Fibroblast of skin of left biceps (primary cell): ENCODE measurements at places on chromosomes 3 and 15.

GRCh38 chr15:88987934-88988671 lies 74.9 kb upstream of the MFGE8 start:
- DNase-seq: no peak

GRCh38 chr3:194281306-194281705 lies 69.8 kb downstream of the CPN2 start:
- DNase-seq: no peak

- no peak for DNase-seq
Observed at GRCh38 chr15:47813748-47814384, 96.6 kb downstream of the SEMA6D start.

GRCh38 chr3:150223558-150223957 lies 184.5 kb upstream of the TSC22D2 start:
- DNase-seq: no peak

DNA sequence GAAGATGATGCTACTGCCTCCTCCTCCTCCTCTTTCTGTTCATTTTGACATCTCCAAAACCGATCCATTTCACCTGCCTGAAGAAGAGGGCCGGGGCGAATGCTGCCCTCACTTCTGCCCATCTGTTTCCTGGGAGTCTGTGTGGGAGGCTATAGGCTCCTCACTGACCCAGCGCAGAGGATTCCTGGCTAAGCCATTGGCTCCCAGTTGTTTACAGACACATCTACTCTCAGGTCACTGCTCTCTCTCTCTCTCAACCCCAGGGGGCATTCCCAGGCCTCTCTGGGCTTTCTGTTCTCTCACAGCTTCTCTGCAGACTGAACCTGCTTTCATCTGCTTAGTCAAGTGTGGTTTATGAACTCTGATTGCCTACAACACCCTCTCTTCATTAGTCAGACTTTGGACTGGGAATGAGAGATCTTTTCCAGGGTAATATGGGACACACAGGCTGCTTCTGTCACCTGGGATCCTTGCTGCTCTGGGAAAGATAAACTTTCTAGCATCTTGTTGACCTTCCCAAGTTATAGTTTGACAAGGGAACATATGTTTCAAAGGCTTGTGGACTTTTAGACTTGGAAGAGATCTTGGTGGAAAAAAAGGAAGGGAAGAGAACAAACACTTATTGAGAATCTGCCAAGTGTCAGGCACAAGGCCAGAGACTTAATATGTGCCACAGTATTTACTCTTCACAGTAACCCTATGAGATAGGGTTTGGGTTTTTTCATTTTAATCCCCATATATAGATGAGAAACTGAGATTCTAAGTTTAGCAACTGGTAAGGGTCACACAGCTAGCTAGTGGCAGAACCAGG lies 30.2 kb upstream of the USP3 start:
- DNase-seq: no peak

GRCh38 chr3:137845194-137845593 lies 81.1 kb downstream of the SOX14 start:
- DNase-seq: no peak

DNA sequence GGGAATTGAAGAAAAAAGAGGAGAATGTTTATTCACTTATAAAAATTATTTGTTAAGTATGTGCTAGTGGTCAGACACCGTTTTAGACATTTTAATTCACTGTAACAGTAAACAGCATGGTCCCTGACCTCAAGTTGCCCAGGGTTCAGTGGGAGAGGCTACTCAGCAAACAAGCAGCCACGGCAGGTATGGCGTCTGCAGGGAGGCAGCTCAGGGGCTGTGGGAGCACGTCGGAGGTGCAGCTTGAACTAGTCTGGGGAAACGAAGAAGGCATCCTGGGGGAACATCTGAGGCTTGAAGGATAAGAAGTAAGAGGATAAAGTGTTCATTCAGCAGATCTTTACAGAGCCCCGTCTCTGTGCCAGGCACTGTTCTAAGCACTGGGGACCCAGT lies 66.0 kb downstream of the CRTC3 start:
- no peak for DNase-seq

GRCh38 chr15:29143293-29143692 lies 126.3 kb downstream of the NSMCE3 start:
- no peak for DNase-seq

DNA sequence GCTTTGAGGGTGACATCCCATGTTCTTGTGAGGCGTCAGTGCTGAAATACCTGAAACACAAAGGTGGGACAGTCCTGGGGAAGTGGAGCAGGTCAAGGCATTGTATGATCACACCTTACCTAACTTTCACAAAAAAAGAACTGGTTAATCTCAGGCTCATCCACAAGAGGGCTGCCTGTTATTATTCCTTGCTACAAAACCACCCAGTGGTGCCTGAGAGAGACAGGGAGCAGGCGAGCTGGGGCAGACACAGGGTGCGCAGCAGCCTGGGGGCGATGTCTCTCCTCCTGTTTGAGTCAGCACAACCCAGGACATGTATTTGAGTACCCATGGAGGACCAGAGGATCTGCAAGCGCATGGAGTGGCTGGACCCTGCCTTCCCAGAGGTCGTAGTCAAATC lies 316.8 kb upstream of the ATP10A start:
- no peak for DNase-seq

DNA sequence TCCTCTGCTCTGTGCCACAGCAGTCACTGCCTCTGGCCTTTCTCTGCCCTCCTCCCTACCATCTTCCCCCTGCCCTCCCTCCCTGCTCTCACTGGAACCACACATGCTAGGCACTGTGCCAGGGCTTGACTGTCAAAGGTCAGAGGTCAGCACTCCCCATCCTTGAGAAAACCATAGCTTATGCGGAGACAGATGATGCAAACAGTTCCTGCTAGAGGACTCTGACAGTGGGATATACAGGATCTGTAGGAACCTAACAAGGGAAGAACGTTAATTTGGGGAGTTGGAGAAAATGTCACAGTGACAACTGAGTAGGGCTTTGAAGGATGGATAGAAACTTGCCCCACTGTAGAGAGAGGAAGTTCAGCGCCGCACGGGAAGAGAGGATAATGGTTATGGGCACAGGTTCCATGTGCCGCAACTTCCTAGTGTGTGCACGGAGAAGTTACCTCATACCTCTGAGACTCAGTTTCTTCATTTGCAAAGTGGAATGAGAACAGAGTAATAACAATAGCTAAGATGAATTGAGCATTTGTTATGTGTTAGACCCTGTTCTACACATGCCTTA lies 29.3 kb upstream of the XYLB start:
- no peak for DNase-seq

- DNase-seq: no peak
Observed at GRCh38 chr3:13200946-13201345, 127.7 kb upstream of the IQSEC1 start.

DNA sequence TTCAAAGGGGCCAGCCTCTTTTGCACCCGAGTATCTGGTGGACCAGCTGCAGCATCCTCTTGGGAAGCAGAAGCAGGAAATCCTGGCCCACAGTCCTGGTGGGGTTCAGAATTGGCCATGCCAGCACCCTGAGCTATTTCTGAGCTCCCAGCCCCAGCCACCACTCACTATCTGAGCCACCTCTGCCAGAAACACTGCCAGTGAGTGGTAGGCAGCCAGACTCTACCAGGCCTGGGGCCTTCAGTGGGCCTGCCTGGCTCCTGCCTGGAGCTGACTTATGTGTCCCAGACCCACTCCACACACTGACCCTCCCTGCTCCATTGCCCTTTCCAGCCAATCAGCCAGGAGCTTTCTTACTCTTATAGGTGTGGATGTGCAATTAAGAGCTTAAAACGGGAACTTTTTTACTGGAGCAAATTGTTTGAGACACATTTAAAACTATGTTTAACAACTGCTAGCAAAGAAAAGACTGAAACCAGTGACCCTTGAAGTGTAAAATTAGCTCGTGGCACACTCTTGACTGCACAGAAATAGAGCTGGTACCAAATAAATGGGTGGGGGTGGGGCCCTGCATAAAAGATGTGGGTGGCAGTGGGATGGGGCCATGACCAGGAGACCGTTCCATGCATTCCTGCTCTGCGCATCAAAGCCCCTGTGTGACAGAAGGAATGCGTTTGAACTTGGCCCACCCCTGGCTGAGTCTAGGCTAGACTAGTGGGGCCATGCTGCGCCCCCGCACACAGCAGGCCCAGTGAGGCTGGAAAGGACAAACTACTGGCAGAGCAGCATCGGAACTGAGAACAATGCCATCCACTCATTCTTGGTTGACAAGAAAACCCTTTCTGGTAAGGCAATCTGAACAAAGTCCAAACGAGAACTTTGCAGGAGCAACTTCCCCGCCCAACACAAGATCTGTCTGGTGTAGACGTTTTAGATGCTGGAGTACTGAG lies 48.0 kb downstream of the CTNNB1 start:
- no peak for DNase-seq

DNA sequence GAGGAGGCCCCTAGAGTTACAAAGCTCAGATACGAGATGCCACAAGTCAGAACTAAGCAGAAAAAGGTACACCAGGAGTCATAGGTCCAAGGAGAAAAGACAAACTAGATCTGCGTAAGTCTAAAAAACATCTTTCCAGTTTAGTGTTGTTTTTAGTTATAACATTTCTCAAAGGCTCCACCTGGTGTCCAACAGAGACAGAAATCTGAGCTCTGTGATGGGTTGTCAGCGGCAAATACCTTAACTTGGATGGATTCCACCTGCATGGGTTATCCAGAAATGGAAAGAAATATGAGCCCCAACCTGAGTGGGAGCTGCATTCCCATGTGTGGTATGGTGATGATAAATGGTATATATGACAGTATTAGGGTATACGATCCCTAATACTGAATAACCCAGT lies 238.6 kb upstream of the CHRM5 start:
- no peak for DNase-seq

GRCh38 chr3:22746221-22746620 lies 456.9 kb upstream of the UBE2E2 start:
- DNase-seq: no peak

DNA sequence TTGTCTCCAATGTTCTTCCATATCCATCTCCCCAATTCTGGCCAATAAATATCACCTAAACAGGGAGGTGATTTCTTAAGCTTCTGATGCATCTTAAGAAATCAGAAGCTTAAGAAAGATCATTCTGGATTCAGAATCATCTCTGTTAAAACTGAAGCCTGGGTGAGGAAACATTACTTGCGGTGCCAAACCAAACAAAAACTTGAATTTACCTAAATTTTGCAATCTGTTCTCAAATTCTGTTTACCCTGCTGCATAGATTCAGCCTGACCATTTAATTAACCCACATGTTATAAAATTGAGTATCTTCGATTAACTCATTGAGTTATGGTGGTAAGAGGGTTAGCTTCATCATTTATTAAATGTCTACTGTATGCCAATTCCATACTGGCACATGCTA lies 204.4 kb upstream of the ZNF385D start:
- no peak for DNase-seq

DNA sequence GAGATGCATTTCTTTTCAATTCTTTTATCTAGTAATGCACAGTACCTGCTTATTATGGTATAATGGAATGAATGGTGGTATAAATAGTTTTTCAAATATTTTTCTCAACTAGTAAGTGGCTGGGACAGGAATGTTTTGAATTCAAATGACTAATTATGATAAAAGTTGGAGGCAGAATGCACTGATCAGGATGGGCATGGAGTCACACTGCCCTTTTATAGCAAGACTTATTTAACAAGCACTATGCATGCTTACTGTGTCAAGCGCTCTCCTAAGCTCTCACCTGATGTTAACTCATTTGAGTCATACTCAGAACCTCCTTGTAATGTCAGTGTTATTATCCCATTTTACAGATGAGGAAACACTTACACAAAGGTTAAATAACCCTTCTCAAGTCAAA lies 221.8 kb downstream of the FEZF2 start:
- DNase-seq: no peak

DNA sequence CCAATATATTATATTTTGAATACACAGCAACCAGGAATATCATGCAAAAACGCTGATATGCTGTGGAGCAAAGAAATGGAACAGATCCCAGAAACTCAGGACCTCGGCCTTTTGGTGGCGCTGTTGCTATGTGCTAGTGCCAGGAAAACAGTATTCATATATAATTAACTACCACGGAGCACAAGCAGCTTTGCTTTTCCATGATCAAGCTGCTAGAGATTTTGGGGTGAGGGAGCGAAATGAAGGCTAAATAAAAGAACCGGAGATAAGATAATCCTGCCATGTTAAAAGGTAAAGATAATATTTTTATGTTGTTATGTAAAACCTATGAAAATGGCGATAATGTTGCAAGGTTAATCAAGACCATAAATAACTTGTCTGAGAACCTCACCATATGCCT lies 157.7 kb upstream of the FAM3D start:
- DNase-seq: peak; percentile 28

- no peak for DNase-seq
Observed at GRCh38 chr3:194781617-194782016, 95.9 kb downstream of the FAM43A start.

GRCh38 chr3:72802001-72802400 lies 46.2 kb downstream of the SHQ1 start:
- no peak for DNase-seq

DNA sequence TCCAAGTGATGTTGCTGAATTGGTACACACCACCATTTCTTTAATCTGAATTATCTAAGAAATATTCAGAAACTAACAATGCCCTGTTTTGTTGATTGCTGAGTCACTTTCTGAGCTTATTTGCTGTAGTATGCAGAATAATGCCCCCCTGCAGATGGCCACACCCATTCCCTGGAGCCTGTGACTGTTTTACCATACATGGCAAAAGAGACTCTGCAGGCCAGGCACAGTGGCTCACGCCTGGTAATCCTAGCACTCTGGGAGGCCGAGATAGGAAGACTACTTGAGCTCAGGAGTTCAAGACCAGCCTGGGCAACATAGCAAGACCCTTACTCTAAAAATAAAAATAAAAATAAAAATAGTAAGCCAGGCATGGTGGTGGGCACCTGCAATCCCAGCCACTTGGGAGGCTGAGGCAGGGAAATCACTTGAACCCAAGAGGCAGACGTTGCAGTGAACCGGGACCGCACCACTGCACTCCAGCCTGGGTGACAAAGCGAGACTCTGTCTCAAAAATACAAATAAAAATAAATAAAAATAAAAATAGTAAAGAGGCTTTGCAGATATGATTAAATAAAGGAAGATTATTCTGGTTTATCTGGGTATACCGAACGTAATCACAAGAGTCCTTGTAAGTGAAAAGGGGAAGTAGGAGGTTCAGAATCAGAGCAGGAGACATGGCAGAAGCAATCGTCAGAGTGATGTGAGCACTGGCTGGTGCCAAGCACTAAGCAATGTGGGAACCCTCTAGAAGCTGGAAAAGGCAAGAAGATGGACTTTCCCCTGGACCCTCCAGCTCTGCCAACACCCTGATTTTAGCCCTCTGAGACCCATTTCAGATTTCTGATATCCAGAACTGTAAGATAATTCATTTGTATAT lies 19.0 kb downstream of the PCYT1A start:
- DNase-seq: no peak

GRCh38 chr15:68818769-68819494 lies 1.8 kb downstream of the ANP32A start:
- no peak for DNase-seq

DNA sequence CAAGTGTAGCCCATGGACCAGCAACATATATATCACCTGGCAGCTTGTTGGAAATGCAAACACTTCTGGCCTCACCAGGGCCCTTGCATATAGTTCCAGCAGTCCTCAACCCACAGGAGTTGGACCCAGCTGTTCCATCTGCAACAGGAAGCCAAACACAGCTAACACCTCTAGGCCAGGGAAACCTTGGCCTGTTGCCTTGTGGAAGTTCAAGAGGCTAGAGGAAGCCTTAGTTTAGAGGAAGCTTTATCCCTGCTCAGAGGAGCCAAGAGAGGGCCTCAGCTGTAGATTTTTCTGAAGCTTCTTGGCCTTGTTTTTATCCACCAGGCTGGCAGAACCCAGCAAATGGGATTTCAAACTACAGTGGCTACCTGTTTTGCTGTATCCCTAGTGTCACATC lies 11.4 kb downstream of the FHIT start:
- DNase-seq: no peak
